ENCODE measurements at places on chromosomes 16 and 17. TPM values are rescaled to one million over a fixed set of nuclear protein-coding genes. Genes with fewer than 3 reads are reported as not detected.

DNA sequence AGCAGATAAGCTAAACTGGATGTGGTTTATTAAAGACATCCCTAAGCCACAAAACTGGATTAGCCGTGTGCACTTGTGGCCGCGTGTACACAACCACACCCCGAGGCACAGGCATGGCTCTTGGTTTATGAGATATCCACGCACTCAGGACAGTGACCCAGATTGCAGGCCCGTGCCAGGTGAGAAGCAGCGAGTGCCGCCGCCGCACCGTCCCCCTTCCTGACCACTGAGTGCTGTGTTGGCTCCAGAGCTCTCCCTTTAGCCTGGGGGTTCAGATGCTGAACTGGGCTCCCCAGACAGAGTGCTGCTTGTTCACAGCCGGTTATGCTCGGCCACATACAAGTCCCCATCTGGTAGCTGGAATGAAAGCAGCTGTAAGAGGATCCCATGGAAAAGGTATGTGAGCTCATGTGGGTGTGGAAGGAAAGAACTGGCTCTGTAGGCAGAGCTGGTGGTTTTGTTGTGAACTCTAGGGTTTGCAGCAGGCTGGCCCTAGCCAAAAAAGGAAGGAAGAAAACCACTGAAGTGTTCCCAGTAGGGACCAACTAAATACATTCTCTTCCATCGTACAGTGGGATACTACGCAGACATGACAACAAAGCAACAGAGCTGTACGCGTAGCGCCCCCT, 29.5 kb downstream of the KNOP1 start:
- no peak for DNase-seq
- no peak overlapping the region for H3K4me3 ChIP-seq
- H3K36me3 ChIP-seq, result peaks cover 42% of the 10 kb centered on the region
- H3K27me3 ChIP-seq, result no peaks in the 10 kb centered on the region

DNA sequence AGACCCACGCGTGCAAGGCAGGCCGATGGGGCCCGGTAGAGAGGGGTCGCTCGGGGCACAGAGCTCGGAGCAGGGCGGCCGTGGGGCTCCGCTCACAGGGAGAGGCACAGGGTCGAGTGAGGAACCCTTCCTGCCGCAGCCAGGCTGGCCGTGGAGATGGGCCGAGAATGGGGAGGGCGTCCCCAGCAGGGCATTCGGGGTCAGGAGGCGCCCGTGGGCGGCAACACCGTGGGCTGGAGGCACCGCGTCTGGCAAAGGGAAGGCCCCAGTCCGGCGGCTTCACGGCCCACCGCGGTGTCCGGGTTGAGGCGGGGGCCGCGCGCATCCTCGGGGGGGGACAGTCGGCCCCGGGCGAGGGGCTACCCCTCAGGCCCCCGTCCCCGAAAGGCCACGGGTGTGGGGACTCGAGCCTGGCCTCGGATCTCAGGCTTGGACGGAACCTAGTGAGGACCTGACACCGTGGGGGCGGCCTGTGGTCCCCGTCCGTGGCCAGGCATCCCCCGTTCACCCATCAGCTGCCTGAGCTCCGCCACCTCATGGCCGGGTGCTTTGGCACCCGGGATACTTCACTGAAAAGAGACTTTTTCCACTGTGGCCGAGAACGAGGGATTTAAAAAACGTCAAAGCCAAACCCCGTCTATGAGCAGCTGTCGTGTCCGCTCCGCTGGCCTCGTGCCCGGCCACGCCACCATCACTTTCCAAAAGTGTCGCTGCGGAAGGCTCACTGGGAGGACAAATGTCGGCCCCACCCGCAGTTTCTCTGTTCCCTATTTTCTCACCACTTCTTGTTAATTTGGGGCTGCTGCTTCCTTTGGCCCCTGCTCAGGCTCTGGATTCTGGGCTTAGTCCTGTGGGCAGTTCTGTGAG, 73.6 kb downstream of the METRNL start:
- no peak for DNase-seq
- H3K4me3 ChIP-seq, result no peak overlapping the region
- no peak overlapping the region for H3K27ac ChIP-seq
- H3K36me3 ChIP-seq, result no peaks in the 10 kb centered on the region
- H3K4me1 ChIP-seq, result peaks cover 43% of the 10 kb centered on the region
- H3K27me3 ChIP-seq, result peaks cover 3% of the 10 kb centered on the region

- no peak overlapping the region for H3K4me3 ChIP-seq
- H3K27me3 ChIP-seq, result peaks cover 23% of the 10 kb centered on the region
- no peaks in the 10 kb centered on the region for H3K36me3 ChIP-seq
- DNase-seq, result no peak
- H3K27ac ChIP-seq, result no peak overlapping the region
- H3K4me1 ChIP-seq, result peaks cover 16% of the 10 kb centered on the region
Observed at GRCh38 chr17:77842528-77843147, 115.9 kb upstream of the TNRC6C start.

GRCh38 chr17:74649909-74650308, 26.4 kb upstream of the CD300E start:
- no peak overlapping the region for H3K27ac ChIP-seq
- no peak for DNase-seq
- H3K4me3 ChIP-seq, result no peak overlapping the region

- H3K4me3 ChIP-seq, result no peak overlapping the region
- peak overlapping the region; percentile 49 for H3K27ac ChIP-seq
- H3K4me1 ChIP-seq, result peaks cover 56% of the 10 kb centered on the region
- peaks cover 6% of the 10 kb centered on the region for H3K36me3 ChIP-seq
- DNase-seq, result no peak
Observed at GRCh38 chr16:73036074-73036826, 11.7 kb downstream of the ZFHX3 start.

DNA sequence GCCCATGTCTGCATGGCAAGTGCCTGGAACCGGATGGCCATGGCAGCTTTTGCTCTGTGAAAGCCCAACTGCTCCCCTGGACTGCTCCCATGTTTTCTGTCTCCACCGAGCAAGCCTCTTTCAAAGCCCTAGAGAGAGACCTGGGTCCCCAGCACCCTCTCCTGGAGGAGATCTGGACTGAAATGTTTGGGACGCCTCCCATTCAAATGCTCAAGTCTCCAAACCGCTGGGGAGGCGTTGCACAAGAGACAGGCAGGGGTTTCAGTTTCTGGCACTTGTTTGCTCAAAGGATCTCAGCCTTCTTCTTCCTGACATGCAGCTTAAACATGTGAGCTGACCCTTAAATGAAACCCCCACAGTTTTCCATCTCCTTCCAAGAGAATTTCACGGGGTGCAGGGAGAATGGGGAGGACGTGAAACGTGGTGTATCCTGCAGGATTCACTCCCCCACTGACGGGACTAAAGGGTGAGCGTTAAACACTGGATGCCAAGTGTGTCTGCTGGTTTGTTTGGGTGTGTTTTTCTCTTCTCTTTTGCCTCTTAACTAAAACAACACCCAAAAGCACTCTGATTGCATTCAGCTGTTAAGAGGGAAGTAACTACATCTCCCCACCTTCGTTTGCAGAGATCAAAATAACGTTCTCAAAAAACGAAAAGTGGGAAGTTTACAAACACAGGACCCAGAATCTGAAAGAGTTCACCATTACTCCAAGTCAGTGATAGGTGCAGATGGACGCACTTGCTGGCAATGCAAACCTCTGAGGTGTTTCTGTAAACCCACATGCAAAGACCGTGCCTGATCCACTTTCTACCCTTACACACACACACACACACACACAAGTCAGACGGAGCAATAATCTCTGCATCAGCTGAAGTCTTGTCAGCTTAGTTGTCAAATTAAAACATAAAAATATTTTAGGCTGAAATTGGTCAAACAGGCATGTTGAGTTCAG, 256.9 kb downstream of the C16orf95 start:
- peaks cover 27% of the 10 kb centered on the region for H3K4me1 ChIP-seq
- no peak overlapping the region for H3K27ac ChIP-seq
- no peaks in the 10 kb centered on the region for H3K36me3 ChIP-seq
- H3K27me3 ChIP-seq, result peaks cover 11% of the 10 kb centered on the region
- peak overlapping the region; percentile 71 for H3K4me3 ChIP-seq

DNA sequence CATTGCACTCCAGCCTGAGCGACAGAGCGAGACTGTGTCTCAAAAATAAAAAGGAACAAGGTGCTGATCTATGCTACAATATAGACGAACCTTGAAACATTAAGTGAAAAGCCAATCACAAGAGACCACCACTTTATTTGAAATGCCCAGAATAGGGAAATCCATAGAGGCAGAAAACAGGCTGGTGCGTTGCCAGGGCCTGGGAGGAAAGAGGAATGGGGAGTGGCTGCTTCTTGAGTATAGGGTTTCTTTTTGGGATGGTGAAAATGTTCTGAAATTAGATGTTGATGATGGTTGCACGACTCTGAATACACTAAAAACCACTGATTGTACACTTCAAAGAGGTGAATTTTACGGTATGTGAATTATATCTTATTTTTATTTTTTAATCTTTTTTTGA, 20.3 kb upstream of the GLIS2 start:
- no peaks in the 10 kb centered on the region for H3K36me3 ChIP-seq
- no peak overlapping the region for H3K4me3 ChIP-seq
- peaks cover 45% of the 10 kb centered on the region for H3K4me1 ChIP-seq
- DNase-seq, result no peak

DNA sequence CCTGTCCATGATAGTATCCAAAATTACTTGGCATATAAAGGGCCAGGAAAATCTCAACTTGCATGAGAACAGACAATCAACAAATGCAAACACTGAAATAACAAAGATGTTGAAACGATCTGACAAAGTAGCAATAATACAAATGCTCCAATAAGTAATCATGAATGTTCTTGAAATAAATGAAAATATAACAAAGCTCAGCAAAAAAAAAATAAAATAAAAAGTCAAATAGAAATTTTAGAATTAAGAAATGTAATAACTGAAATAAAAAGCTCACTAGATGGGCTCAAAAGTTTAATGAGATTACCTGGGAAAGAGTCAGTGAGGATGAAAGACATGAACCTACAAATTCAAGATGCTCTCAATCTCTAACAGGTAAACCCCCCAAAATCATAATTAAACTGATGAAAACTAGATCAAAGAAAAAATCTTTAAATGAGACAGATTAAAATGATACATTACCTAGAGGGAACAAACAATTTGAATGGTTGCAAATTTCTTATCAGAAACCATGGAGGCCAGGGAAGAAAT, 319.0 kb upstream of the IRX3 start:
- peaks cover 3% of the 10 kb centered on the region for H3K27me3 ChIP-seq
- no peak overlapping the region for H3K4me3 ChIP-seq
- no peak overlapping the region for H3K27ac ChIP-seq
- DNase-seq, result no peak

- no peak for DNase-seq
- H3K27me3 ChIP-seq, result peaks cover 8% of the 10 kb centered on the region
- H3K4me3 ChIP-seq, result no peak overlapping the region
- peaks cover 11% of the 10 kb centered on the region for H3K4me1 ChIP-seq
Observed at GRCh38 chr17:1177016-1177700, 2.6 kb downstream of the ABR start.

DNA sequence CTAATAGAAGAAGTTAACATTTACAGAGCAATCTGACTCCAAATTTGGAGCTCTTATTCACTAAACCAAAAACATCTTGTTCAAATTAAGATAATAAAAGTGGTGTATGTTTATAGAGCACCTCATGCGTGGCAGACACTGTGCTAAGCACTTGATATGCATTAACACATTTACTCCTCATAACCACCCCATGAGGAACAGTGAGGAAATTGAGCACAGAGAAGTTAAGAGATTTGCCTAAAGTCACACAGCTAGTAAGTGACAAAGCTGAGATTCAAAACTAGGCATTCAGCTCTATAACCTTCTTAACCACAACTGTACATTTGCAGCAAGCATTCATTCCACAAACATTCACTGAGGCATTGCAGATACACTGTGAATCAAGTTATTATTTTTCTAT, 94.0 kb downstream of the VAT1L start:
- peaks cover 2% of the 10 kb centered on the region for H3K27me3 ChIP-seq
- no peak overlapping the region for H3K4me3 ChIP-seq
- no peaks in the 10 kb centered on the region for H3K36me3 ChIP-seq
- no peak overlapping the region for H3K27ac ChIP-seq
- H3K4me1 ChIP-seq, result no peaks in the 10 kb centered on the region

GRCh38 chr17:6450926-6451832, 6.9 kb downstream of the PIMREG start:
- H3K27me3 ChIP-seq, result peaks cover 2% of the 10 kb centered on the region
- no peak for DNase-seq
- H3K27ac ChIP-seq, result no peak overlapping the region
- H3K4me1 ChIP-seq, result peaks cover under 1% of the 10 kb centered on the region
- H3K36me3 ChIP-seq, result 0 out of 2 replicates have a peak, but pooled peaks cover 7% of the 10 kb centered on the region

GRCh38 chr17:19335951-19336631, 26.4 kb downstream of the B9D1 start:
- H3K27ac ChIP-seq, result no peak overlapping the region
- H3K27me3 ChIP-seq, result peaks cover 4% of the 10 kb centered on the region
- H3K36me3 ChIP-seq, result peaks cover 6% of the 10 kb centered on the region
- H3K4me3 ChIP-seq, result no peak overlapping the region
- peaks cover 21% of the 10 kb centered on the region for H3K4me1 ChIP-seq
- DNase-seq, result no peak

DNA sequence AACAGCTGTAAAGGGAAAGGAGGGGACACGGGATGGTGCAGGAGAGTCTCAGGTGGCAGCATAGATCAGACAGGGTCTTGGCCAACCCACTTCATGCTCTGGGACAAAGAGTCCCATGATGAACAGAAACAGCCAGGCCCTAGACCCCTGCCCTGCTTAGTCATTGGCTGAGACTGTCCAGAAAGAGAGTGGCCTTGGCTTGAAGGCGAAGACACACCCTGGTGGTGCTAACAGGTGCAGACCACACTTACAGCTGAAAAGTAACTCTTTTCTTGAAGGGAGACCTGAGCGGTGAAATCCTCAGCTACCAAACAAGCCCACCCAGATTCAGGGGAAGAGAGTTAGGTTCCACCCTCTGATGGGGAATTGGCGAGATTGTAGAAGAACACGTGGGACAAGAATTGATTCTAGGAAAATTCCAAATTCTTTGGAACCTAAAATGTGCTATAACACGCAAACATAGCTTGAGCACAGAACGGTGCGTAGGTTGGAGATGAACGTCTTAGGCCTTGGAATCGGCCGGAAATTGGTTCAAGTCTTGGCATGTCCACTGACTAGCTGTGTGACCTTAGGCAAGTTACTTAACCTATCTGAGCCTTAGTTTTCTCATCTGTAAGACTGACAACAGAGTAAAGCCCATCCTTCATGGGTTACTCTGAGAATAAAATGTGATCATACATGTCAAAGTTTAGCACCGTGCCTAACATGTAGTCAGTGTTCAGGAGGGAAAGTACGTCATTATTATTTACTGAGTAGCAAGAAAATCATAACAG, 12.5 kb upstream of the MLYCD start:
- no peak for DNase-seq
- no peak overlapping the region for H3K27ac ChIP-seq
- peaks cover 21% of the 10 kb centered on the region for H3K27me3 ChIP-seq
- no peaks in the 10 kb centered on the region for H3K36me3 ChIP-seq
- H3K4me1 ChIP-seq, result no peaks in the 10 kb centered on the region

DNA sequence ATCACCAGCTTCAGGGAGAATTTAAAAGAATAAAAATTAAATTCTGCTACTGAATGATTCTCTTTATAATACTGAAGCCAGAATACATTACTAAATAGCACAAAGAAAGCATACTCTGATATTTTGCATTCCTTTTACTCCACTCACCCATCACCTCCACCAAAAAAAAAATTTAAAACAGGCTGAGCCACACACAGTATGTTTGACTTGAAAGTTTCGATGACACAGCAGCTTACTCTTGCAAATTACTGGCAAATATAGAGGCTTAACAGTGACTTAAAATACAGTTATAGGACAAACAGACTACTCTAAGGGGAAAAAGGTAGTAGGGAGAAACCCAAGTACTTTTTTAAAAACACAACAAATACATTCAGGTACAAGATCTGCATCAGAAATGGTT, 39.2 kb downstream of the GPATCH8 start:
- peak overlapping the region; percentile 76 for H3K27ac ChIP-seq
- peak overlapping the region; percentile 18 for H3K4me3 ChIP-seq
- H3K27me3 ChIP-seq, result no peaks in the 10 kb centered on the region
- peak; percentile 36 for DNase-seq

AANAT gene
- not detected for total RNA-seq

ZNF750 gene
- total RNA-seq, result not detected

ABCC12 gene
- not detected for total RNA-seq

HSD17B2 gene
- total RNA-seq, result 4.7 TPM

MILR1 gene
- 0.61 TPM for total RNA-seq

SEBOX gene
- not detected for total RNA-seq

Measured in HFFc6 (cell line).